ENCODE measurements at places on chromosomes 3 and 15.

DNA sequence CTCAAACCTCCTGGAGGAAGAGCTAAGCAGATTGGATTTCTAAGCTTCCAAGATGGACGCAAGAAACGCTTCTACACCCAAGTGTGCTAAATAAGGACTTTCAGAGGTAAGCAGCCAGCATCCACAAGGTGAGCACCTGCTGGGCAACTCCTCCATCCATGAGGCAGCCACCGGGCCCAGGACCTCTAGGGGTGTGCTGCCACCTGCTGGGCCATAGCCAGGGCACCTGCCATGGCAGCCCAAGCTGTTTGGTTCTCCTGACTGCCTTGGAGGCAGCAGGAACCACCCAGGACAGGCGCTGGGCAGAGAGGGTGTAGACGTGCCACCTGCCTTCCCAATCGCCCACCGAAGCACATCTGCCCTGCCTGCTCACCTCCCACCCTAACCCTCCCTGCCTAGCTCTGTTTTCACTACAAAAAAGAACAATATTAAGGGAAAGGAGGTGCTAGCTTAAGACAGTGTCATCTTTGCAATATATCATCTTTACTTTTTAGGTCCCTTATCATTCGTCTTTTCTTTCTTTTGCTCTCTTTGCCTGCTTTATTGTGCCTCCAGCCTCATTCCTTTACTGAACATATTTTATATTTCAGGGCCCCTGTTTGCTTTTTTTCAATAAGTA lies 12.9 kb downstream of the C15orf62 start:
- no peak for DNase-seq

DNA sequence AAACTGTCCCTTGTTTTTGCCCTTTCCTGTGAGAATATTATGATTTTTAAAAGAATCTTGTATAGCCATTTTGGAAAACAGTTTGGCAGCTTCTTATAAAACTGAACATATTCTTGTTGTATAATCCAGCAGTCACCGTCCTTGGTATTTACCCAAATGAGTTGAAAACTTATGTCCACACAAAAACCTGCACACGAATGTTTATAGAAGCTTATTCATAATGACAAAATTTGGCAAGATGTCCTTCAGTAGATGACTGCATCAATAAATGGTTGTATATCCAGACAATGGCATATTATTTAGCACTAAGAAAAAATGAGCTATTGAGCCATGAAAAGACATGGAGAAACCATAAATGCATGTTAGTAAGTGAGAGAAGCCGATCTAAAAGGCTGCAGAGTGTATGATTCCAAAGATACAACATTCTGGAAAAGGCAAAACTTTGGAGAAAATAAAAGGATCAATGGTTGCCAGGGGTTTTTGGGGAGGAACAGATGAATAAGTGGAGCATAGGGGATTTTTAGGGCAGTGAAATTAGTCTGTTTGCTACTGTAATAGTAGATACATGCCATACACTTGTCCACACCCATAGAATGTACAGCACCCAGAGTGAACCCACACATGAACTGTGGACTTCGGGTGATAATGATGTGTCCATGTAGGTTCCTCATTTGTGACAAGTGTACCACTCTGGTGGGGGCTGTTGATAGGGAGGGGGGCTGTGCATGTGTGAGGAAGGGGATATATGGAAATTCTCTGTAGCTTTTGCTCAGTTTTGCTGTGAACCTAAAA lies 31.7 kb downstream of the LIMD1 start:
- no peak for DNase-seq

GRCh38 chr15:39777496-39777895 lies 5.1 kb downstream of the FSIP1 start:
- no peak for DNase-seq

DNA sequence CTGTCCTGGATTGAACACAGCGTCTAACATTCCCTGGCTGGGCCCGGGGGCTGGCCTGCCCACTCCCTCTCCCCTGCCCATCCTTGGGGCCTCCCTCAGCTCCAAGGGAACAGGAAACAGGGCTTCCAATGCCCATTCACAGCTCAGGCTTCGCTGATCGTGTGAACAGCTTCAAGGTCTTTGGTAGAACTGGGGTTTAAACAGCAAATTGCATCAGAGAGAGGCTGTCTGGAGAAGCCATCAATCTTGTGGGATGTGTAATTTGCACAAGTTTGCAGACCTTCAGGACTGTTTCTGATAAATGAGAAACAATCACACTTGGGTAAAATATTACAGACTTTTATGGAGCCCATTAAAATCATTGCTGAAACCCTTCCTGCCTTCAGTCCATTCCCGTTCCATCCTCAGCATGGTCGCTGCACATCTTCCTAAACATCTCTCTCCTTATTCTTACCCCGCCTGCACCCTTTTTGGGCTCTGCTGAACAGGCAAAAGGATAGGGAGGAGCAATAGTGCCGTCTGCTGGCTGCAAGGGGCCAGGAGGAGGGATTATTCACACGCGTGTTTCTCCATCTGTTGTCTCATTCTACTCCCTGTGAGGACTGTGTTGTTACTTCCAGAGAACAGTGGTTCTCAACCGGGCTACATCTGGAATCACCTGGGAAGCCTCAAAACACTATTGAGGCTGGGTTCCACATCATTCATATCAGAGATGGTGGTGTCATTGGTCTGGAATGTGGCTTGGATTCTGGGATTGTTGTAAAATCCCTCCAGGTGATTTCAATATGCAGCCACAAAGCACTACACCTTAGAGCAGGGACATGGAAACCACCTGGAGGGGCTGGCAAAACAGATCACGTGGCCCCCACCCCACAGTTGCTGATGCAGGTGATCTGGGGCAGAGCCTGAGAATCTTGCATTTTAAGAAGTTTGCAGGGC lies 116.3 kb downstream of the CLSTN2 start:
- DNase-seq: no peak

GRCh38 chr3:194487289-194488054 lies 670 bp upstream of the ATP13A3 start:
- DNase-seq: peak; percentile 66
